Glutamatergic neuron (in vitro differentiated cells): ENCODE measurements at places on chromosomes 1 and 21. TPM values are rescaled to one million over a fixed set of nuclear protein-coding genes. Genes with fewer than 3 reads are reported as not detected.

- no peak for DNase-seq
Observed at GRCh38 chr1:160674415-160674814, 27.6 kb upstream of the SLAMF1 start.

DNA sequence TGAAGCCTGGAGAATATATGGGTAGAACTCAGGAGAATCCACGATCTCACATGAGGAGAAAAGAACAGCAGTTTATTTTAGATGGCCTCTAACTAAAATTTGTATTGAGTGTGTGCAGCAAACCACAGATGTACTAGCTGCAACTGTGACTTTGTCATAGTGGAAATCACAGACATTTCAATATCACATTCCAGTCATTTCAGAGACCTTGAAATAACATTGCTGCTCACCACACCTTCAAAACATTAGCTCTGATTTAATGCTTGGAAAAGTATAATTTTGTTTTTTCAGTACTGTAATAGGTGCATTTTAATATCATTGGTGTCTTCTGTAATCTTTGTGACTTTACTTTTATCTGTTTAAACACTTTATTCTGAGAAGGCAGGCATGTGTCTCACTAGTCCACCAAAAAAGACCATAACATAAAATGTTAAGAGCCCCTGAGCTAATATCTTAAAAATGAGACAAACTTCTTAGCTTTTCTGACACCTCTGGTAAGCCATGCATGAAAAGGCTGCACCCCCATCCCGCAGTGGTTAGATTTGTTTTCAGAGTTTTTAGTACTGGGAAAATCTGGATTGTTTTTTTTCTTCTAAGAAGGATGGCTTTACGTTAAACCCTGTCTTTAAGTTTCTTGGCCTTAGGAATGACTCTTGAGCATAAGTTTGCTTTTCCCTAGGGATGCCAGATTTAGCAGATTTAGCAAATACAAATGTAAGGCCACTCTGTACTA, 30.1 kb downstream of the KCNJ15 start:
- no peak for DNase-seq

PADI4 gene
- total RNA-seq, result not detected

GRCh38 chr1:160839746-160840145, 22.9 kb downstream of the CD244 start:
- DNase-seq, result no peak

PROK1 gene
- total RNA-seq, result not detected

DNA sequence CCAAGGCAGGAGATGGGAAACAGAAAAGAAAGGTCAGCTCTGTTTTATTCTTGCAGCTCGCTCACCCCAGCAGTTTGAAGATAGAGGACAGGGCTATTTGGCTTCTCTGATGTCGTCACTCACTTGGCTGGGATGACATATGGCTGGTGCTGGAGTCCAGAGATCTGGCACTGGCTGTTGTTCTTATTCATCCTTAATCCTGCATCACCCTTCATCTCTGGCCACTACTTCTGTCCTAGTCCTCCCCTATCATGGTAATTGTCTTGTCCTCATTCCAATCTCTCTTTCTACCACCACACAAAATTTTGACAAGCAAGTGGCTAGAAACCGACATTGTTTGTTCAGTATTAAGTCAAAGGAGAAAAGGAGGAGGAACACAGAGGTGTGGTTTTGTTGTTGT, 103.8 kb upstream of the PDE4B start:
- DNase-seq, result peak; percentile 24
